Mucosa of gallbladder (tissue), 1 donor: ENCODE measurements at places on chromosomes 12 and 14. TPM values are rescaled to one million over a fixed set of nuclear protein-coding genes. Genes with fewer than 3 reads are reported as not detected.

GRCh38 chr12:65814038-65814437, 10.2 kb upstream of the HMGA2 start:
- no peak for DNase-seq

The PLEKHD1 gene
- 0.06 TPM for total RNA-seq

- no peak for DNase-seq
These were observed 54.4 kb downstream of the EFCAB11 start for GRCh38 chr14:89899917-89900663.

- DNase-seq, result peak; percentile 67
These were observed 10.9 kb upstream of the PIK3C2G start for GRCh38 chr12:18250313-18250916.

The KRT73 gene
- total RNA-seq, result not detected

- no peak for DNase-seq
These were observed 201.2 kb downstream of the NTF3 start for GRCh38 chr12:5633106-5633505.

The PELI2 gene
- 26.0 TPM for total RNA-seq
